GM03348 (cell line): ENCODE measurements at places on chromosomes 3 and 15.

- no peak for DNase-seq
Measured at GRCh38 chr15:82807920-82808633, 1.4 kb upstream of the WHAMM start.

DNA sequence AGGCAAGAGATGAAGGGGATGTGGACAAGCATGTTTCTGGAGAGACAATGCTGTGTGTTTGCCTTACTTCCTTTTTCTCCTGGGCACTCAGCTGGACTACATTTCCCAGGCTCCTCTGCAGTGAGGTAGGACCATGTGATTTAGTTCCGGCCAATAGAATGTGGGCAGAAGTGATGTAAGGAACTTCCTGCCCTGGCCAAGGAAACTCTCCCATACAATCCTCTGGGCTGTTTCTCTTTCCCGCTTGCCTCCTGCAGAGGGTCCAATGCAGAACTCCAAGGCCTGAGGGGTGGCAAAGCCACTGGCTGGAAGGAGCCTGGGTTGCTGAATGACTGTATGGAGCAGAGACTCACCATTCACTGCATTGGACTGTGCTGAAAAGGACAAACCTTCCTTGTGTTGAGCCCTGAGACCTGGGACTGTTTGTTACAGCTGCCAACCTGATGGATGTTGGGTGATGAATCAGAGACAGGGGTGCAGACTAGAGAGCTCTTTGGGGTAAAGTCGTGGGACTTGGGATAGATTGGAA is 82.7 kb upstream of the SLC6A6 start:
- peak; percentile 48 for DNase-seq

DNA sequence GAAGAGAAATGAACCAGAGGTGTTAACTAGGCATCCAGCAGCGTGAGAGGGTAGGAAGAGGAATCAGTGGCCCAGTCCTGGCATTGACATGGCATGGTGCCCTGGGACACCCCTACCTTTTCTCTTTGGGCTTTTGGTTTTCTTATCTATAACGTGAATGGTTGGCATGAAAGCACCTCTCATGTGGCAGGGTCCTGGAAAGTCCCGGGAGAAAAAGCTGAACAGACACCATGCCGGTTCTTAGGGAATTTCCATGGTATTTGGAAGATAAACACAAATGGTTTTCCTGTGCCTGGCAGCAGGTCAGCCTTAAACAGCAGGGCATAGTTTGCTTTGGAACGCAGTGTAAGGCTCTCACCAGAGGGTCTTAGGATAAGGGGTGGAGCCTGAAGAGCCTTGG is 15.4 kb downstream of the ARNT2 start:
- DNase-seq: no peak

DNA sequence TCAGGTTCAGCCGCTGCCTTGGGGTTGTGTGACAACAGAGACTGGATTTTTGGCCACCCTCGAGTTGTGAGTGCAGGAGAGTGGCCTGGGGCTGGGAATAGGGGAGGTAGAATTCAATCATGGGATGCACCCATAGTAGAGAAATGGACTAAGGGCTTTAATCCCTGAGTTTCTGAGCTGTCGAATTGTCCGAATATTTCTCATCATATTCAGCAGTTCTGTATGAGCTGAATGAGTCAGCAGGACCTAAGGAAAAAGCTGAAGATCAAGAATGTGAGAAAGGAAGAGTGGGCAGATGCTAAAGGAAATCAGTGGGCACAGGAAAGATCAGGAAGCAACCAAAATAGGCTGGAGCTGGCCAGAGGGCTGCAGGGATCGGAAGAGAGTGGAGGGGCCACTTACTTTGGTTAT is 44.4 kb upstream of the SACM1L start:
- DNase-seq: peak; percentile 77

DNA sequence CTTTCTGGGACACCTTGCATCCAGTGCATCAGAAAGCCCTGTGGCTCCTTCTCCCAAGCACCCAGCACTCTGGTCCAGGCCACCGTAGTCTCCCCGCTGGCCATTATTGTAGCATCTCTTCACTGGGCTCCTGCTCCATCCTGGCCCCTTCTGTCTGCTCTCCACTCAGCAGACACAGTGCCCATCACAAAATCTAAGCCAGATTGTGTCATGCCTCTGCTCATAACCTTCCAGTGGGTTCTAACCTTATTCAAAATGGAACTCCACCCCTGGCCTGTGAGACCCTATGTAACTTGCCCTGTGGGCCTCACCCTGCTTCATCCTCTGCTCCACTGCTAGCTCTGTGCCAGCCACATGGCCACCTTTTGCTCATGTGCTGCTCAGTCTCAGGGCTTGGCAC is 31.7 kb upstream of the PRR23E start:
- DNase-seq: no peak

GRCh38 chr15:64845831-64846595 is 4.3 kb downstream of the PLEKHO2 start:
- DNase-seq: no peak

- DNase-seq: no peak
Measured at GRCh38 chr15:36954486-36954885, 145.9 kb downstream of the MEIS2 start.

DNA sequence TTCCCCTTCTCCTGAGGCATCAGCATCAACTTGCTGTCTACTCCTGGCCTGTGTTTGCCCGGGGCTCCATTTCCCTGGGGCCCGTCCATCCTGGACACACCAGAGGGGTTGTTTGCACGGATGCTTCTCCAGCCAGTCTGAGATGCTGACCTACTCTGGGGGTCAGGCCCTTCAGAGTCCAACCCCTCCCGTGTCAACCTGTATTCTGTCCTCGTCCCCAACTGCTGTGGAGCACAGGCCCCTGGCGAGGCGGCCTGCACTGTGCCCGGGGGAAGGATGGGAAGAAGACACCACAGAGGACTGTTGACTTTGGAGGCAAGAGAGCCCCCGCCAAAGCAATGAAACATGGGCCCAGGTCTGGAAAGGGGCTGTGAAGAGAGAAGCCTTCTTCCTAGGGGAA is 25.8 kb downstream of the ALS2CL start:
- no peak for DNase-seq

- DNase-seq: no peak
Measured at GRCh38 chr3:187913617-187914033, 168.4 kb upstream of the BCL6 start.

GRCh38 chr3:54951405-54951804 is 23.5 kb upstream of the LRTM1 start:
- peak; percentile 94 for DNase-seq
